Spleen (tissue), 13 donors: ENCODE measurements at places on chromosomes 2 and 18. TPM values are rescaled to one million over a fixed set of nuclear protein-coding genes. Genes with fewer than 3 reads are reported as not detected.

GRCh38 chr18:3554811-3555427 lies 104.9 kb downstream of the TGIF1 start:
- H3K4me1 ChIP-seq, result no peaks in the 10 kb centered on the region
- H3K4me3 ChIP-seq, result no peak overlapping the region
- H3K27ac ChIP-seq, result no peak overlapping the region
- H3K36me3 ChIP-seq, result no peaks in the 10 kb centered on the region

DNA sequence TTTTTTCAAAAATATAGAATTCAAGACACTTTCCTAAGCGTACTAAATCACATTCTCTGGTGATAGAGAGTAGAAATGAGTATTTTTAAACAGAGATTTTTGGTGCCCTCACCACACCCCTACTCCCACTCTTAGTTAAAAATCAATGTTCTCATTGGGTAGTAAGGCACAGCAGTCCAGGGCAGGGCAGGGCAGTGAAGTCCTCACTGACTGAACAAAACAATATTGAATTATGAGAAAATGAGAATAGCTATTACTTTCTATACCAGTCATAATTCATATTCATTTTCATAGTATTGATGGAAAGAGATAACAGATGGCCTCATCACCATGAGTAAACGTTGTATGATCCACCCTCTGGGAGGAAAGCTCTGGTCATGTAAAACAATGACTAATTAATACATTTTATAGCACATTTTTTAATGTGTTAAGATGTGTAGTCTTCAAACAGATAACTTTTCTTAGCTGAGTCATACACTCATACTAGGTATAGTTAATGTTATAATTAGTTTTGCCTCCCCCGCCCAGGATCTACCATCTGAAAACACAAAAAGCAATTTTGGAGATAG lies 686.1 kb downstream of the KCNJ3 start:
- DNase-seq, result no peak
- H3K36me3 ChIP-seq, result no peaks in the 10 kb centered on the region
- no peak overlapping the region for H3K4me3 ChIP-seq

GRCh38 chr2:191171708-191172355 lies 21.0 kb upstream of the STAT4 start:
- no peak overlapping the region for H3K4me3 ChIP-seq
- no peak for DNase-seq
- no peak overlapping the region for H3K27ac ChIP-seq
- no peaks in the 10 kb centered on the region for H3K27me3 ChIP-seq

- no peaks in the 10 kb centered on the region for H3K4me1 ChIP-seq
- no peak overlapping the region for H3K4me3 ChIP-seq
- no peaks in the 10 kb centered on the region for H3K36me3 ChIP-seq
- no peak for DNase-seq
These were observed 20.0 kb upstream of the TMBIM1 start for GRCh38 chr2:218312267-218312756.

DNA sequence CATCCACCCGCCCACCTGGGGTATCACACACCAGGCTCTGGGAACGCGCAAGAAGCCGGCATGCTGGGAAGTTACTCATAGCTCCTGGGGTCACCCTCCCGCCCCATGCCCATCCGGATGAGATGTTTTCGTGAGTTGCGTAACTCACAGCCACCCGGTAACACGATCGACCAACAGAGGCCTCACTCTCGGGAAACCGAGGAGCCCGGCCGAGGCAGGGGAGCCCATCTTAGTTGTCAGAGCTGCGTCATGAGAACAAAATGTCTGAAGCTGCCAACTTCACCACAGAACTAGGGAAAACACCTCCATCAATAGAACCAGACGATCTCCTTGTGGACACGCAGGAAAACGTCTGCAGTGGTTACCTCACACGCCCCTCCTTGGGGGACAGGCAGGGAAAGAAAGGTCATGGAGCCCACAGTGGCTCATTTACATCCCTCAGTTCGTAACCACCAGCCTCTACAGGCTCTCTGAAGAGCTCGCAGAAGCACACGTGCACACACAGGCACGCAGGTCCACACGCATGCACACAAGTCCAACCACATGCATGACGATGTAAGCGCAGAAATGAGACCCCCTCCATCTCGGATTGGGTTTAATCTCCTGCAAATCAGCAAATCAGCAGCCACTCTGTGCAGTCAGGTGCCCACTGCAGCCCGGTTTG lies 26.2 kb downstream of the ADI1 start:
- peaks cover 29% of the 10 kb centered on the region for H3K36me3 ChIP-seq
- DNase-seq, result no peak
- H3K27ac ChIP-seq, result no peak overlapping the region
- no peak overlapping the region for H3K4me3 ChIP-seq
- no peaks in the 10 kb centered on the region for H3K27me3 ChIP-seq

- H3K36me3 ChIP-seq, result no peaks in the 10 kb centered on the region
- no peaks in the 10 kb centered on the region for H3K4me1 ChIP-seq
- DNase-seq, result no peak
- H3K4me3 ChIP-seq, result no peak overlapping the region
- no peaks in the 10 kb centered on the region for H3K27me3 ChIP-seq
These were observed 569.2 kb downstream of the METTL4 start for GRCh38 chr18:2002151-2002550.

DNA sequence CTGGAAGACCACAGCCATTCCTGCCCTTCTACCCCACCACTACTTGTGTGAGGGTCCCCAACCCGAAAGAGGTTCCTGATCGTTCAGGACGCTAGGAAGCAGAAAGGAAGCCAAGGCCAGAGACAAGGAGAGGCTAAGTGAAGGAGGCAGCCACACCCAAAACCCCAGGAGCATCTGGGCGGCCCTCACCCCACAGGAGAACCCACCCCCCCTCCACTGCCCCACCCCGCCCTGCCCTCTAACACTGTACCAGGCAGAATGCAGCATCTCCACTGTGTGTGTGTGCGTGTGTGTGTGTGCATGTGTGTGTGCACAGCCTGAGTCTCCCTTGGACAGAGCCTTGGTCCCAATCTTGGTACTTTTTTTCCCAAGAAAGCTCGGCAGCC lies 207.5 kb upstream of the HAAO start:
- no peaks in the 10 kb centered on the region for H3K27me3 ChIP-seq
- no peaks in the 10 kb centered on the region for H3K36me3 ChIP-seq
- H3K4me1 ChIP-seq, result peaks cover 4% of the 10 kb centered on the region
- no peak overlapping the region for H3K4me3 ChIP-seq
- DNase-seq, result no peak

DNA sequence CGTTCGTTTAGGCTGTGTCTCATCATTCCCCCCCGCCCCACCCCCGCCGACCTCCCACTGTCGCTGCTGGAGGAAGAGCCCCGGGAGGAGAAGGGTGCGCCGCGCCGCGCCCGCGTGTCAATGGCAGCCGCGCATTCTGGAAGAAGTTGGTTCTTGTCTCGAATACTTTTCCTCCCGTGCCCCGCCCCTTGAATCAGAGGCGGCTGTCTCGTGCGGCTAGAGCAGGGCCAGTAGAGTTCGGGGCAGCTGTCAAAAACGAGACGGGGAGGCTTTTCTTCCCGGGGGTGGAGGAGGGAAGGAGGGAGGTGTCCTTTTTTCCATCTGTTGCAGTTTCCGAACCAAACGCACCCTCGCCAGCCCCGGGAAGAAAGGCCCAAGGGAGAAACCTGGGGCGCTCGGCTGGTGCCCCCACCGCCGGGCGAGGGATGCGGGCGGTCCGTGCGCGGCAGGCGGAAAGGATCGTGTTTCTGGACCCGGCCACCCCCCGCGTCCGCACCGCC lies 410 bp upstream of the TGIF1 start:
- peaks cover 27% of the 10 kb centered on the region for H3K4me1 ChIP-seq
- peak; percentile 94 for DNase-seq
- H3K27ac ChIP-seq, result peak overlapping the region; percentile 99
- H3K36me3 ChIP-seq, result no peaks in the 10 kb centered on the region

DNA sequence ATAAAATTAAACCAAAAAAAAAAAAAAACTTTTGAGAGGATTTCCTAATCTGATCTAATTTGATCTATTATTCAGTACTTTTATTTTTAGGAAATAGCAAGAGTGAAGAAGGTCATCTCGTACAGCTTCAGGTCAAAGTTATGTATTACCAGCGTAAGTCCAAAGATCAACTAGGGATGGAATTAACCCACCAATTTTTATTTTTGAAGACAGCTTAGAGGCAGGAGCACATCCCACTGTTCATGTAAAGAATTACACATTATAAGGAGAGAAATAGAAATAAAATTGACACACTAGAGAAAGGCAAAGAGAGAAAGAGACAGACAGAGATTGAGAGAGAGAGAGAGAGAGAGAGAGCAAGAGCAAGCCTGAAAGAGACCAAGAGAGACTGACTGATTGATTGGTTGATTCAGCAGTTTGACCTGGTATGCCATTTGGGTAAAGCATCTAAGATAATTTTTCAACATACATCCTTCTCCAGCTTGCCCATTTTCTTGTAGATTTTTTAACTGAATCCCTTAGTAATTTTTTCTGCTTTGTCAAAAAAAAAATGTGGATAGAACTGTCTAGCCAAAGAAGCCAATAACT lies 25.1 kb downstream of the DOCK10 start:
- no peak overlapping the region for H3K27ac ChIP-seq
- no peak overlapping the region for H3K4me3 ChIP-seq
- H3K27me3 ChIP-seq, result no peaks in the 10 kb centered on the region
- peaks cover 4% of the 10 kb centered on the region for H3K4me1 ChIP-seq

GRCh38 chr2:197189426-197190099 lies 121.0 kb downstream of the ANKRD44 start:
- no peaks in the 10 kb centered on the region for H3K36me3 ChIP-seq
- peaks cover 55% of the 10 kb centered on the region for H3K4me1 ChIP-seq
- DNase-seq, result no peak
- no peak overlapping the region for H3K27ac ChIP-seq
- no peak overlapping the region for H3K4me3 ChIP-seq
- no peaks in the 10 kb centered on the region for H3K27me3 ChIP-seq

DNA sequence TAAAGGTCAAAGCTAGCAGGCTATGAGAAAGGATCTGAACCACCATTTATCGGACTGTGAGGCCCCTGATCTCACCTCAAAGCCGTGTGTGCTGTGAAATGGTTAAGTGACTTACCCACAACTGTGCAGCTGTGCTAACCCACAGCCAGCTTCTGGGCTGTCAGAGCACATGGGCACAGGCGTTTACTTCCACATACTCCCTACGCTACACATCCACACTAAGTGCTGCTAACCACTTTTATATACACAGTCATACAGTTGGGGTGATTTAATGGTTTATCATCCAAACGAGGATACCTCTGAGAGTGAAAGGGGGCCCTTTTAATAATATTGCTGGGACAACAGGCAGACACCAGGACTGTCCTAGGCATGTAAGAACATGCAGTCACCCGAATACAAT lies 37.3 kb downstream of the CYRIA start:
- H3K4me1 ChIP-seq, result peaks cover 66% of the 10 kb centered on the region
- no peaks in the 10 kb centered on the region for H3K36me3 ChIP-seq
- H3K27me3 ChIP-seq, result no peaks in the 10 kb centered on the region
- H3K27ac ChIP-seq, result peak overlapping the region; percentile 96

DNA sequence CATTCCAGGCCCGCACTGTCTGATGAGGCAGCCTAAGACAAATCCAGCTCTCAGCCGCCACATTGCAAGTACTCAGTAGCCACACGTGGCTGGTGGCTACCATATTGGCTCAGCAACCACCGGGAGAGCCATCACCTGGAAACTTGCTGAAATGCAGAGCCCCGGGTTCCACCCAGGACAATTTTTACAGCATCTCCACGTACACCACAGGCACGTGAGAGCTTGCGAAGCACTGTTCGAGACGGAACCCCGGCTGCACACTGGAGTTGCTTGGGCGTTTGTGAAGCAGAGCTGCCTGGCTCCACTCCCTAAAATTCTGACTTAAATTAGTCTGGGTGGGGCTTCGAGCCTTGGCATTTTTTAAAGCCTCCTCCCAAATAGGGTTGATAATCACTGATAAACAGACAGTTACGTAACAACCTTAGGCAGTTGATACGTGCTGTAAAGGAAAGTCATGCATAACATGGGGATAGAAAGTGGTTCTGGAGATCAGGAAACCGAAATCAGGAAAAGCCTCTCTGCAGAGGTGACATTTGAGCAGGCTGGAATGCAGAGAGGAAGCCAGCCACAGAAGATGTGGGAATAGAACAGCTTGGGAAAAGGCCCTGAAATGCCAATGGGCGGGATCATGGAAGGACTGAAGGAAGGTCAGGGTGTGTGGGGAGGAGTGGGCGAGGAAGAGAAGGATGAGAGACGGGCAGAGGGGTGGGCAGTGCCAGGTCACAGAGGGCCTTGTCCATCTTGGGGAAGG lies 6.2 kb downstream of the ASAP2 start:
- H3K4me3 ChIP-seq, result no peak overlapping the region
- no peaks in the 10 kb centered on the region for H3K36me3 ChIP-seq
- DNase-seq, result peak; percentile 55
- H3K4me1 ChIP-seq, result peaks cover 1% of the 10 kb centered on the region
- H3K27me3 ChIP-seq, result peaks cover 47% of the 10 kb centered on the region
- H3K27ac ChIP-seq, result no peak overlapping the region

DNA sequence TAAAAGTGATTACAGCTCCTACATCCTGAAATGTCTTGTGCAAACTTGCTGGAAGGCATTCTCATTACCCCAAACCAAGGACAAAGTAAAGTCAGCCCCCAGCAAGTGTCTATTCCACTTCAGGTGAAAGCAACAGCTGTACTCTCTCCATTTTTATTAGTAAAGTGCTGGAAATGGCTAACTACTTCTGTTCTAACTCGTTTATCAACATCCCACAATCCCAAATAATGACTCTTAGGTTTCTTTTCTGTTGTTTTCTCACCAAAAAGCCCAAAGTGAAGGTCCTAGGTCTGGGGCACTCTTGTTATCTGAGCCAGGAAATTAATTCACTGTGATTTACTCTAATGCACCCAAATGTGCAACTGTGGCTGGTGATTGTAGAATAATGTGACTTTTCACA lies 105.7 kb downstream of the LRRC30 start:
- H3K27me3 ChIP-seq, result no peaks in the 10 kb centered on the region
- H3K4me3 ChIP-seq, result no peak overlapping the region
- DNase-seq, result no peak
- no peak overlapping the region for H3K27ac ChIP-seq
- no peaks in the 10 kb centered on the region for H3K4me1 ChIP-seq

- H3K36me3 ChIP-seq, result no peaks in the 10 kb centered on the region
- H3K4me3 ChIP-seq, result no peak overlapping the region
- no peak overlapping the region for H3K27ac ChIP-seq
These were observed 484.7 kb downstream of the BCL11A start for GRCh38 chr2:60068755-60069154.

The DYSF gene
- 287 TPM for total RNA-seq

The NTSR2 gene
- total RNA-seq, result not detected

The AKAIN1 gene
- total RNA-seq, result not detected
